ENCODE measurements at places on chromosomes 2 and 18.

- no peak for DNase-seq
Observed at GRCh38 chr2:172085460-172086159, at the start of gene DLX1. TSS of gene DLX1 (plus strand) at chr2:172085507. CDS start at chr2:172085678, 171 bp downstream.

DNA sequence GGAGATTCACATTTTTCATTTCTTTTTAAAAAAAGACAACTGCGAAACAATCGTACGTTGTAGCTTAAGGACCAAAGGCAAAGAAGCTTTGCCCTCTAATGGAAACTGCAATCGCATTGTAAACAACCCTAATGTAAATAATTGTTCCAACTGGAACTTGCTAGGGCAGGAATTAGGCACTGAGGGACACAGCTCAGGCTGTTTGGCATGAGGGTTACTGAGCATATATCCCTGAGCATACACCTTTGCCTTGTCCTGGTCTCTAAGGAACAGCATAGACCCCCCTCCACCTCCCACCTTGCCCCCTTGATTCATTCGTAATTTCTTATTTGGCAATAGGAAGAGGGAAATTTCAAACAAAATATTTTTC, 396.4 kb downstream of the LNPK start:
- DNase-seq, result no peak

DNA sequence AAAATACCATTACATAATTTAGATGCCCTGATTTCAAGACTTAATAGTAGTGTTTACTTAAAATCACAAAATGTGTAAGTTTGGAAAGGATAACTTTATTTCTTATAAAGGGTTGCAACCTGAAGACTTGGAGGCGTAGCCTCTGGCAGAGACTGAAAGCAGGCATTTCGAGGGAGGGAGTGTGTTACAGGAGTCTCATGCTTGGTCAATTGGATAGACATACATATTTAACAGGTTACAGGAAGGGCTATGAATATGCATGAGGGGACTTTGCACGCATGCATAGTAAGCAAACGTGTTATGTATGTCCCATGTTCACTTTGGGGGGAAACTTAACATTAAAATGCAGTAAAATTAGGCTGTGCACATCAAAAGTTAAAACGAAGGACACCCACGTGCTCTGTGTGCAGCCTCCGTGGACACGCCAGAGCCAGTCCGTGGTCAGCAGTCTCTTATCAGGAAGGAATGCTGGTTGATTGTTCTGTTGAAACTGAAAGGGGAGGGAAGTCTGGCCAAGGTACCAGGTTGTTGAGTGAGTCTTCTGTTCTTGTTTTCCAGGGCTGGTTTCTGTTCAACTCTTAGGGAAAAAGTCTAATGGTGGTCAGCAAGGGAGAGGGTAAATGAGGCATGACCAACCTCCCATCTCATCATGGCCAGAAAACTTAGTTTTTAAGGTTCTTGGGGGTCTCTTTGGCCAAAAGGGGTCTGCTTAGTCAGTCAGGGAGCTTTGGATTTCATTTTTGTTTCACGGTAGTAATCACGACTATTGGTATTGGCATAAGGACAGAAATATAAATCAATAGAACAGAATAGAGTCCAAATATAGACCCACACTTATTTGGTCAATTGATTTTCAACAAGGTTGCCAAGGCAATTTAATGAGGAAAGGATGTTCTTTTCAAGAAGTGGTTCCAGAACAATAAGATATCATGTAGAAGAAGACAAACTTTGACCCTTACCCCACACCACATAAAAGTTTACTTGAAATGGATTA, 121.9 kb downstream of the MCFD2 start:
- DNase-seq, result no peak

DNA sequence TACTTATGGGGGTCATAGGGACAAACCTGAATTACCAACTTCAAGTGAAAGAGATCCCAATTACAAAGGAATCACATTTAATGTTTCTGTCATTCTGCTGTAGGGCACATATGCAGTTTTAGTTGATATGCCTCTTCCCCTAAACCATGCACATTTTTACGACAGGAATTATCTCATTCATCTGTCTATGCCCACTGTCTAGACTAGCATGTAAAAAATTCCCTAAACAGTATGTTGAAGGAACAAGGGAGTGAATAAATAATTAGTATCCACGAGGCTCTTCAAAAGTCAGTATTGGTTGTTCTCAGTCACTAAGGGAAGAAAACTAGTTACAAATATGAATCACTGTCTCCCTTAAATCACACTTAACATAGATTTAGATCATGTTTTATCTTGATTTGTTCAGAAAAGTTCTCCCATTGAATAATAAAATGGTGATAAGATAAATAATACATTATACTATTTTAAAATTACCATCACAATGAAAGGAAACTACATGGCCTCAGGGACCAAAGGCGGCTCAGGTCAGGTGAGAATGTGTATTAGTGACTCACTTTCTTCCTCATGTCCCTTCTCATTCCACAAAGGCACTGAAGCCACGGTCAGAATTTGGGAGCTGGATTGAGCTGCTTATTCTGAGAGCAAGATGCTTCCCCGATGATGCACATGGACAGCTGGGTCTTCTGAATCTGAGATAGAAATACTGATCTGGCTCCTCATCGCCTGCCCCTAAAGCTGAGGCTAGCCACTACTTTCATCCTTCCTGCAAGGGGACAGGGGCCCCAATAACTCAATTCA, 29.1 kb downstream of the DYM start:
- DNase-seq, result no peak

GRCh38 chr2:201758873-201759272, 21.9 kb downstream of the ALS2 start:
- DNase-seq, result no peak

- no peak for DNase-seq
Observed at GRCh38 chr2:10830203-10830602, 17.6 kb upstream of the PDIA6 start.

- DNase-seq, result no peak
Observed at GRCh38 chr18:36488131-36488530, 190.6 kb downstream of the FHOD3 start.

DNA sequence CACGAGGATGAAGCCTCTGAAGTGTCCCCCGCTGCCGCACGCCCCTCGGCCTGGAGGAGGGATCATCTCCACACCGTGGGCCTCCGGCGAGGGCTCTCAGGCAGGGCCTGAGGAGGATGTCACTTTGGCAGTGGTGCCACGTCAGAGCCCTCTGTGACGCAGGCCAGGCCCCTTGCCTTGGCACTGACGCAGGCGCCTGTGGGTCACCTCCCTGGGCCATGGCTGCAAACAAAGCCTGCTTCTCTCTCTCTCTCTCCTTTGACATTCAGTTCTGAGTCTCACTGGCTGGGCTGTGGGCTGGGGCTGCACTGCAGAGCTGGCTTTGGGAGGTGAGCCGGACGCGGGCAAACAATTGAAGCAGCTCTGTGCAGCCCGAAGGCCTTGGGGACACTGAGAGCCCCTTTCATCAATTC, 273.7 kb downstream of the TWIST2 start:
- DNase-seq, result no peak

DNA sequence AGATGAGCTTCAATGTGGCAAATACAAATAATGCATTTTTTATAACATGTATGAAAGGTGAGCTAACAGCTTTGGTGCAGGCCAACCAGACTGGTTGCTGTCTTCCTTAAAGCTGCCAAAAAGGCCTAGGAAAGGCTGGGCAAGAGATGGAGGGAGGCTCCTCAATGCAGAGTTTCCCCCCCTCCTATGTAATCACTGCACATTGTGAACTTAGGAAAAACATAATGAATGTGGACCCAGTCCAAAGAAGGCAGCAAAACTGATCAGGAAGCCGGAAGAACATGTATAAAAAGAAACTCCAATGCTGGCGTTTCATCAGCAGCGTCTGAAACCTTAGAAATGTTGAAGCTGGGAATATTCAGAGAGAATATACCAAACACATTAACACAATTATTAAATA, 84.2 kb upstream of the LYPD6 start:
- DNase-seq, result no peak

- no peak for DNase-seq
Observed at GRCh38 chr2:127857265-127857808, 618 bp downstream of the POLR2D start.

Measured in GM04503 (cell line).